ENCODE measurements at places on chromosomes 5 and 9. TPM values are rescaled to one million over a fixed set of nuclear protein-coding genes. Genes with fewer than 3 reads are reported as not detected.

DNA sequence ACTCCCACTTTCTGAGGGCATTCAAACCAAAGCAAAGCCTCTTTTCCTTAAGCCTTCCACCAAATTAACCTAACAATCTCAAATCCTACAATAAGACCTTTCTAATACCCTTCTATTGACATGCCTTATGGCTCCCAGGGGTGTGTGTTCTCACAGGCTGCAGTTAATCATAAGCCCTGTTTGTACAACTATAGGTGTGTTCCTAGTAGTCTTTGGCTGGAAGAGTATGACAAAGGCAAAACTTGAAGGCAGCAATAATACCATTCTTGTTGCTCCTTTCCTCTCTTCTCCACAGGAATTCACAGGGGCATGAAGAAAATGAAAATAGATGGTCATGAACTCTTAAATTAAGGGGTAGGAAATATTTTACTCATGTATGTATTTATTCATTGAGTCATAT lies 10.9 kb upstream of the FBXO38 start:
- DNase-seq: no peak

Gene UIMC1
- 37.2 TPM for total RNA-seq

GRCh38 chr9:132789719-132790118 lies 88.4 kb downstream of the AK8 start:
- no peak for DNase-seq

DNA sequence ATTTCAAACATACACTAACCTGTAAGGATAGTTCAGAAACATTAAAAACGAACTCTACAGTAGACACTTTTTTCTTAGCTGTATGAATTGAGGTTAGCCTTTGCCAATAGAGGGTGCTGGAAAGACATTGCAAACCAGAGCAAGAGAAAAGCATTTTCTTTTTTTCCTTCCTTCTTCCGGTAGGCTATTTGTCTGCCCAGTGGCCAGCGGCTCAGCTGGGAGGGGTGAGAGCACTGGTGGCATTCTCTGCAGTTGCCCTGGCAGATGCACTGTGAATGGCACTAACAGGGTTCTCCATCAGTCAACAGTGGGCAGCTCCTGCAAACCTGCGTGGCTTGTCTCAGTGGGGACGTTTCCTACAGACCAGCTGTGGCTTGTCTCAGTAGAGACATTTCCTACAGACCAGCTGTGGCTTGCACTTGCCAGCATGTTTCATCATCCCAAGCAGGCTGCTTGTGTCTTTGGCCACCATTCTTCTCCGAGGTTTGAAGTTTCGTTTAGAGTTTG lies 984.5 kb upstream of the CDH18 start:
- DNase-seq: no peak

DNA sequence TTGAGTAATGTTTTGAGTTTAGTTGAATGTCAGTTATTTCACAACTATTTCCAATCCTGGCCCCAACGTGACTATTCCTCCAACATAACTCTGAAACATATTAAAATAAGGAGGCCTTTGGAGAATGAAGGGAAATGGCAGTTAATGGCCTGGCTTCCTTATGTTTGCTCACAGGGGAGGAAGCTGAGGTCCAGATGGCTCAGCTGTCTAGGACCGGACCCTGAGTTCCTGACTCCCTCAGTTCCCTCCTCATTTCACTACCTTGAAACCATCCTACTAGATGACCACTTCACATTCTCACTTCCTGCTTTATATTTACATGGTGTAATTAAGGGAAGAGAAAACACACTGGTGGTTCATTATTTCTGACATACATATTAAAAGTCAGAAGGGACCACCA lies 6.6 kb downstream of the OTULINL start:
- DNase-seq: no peak

DNA sequence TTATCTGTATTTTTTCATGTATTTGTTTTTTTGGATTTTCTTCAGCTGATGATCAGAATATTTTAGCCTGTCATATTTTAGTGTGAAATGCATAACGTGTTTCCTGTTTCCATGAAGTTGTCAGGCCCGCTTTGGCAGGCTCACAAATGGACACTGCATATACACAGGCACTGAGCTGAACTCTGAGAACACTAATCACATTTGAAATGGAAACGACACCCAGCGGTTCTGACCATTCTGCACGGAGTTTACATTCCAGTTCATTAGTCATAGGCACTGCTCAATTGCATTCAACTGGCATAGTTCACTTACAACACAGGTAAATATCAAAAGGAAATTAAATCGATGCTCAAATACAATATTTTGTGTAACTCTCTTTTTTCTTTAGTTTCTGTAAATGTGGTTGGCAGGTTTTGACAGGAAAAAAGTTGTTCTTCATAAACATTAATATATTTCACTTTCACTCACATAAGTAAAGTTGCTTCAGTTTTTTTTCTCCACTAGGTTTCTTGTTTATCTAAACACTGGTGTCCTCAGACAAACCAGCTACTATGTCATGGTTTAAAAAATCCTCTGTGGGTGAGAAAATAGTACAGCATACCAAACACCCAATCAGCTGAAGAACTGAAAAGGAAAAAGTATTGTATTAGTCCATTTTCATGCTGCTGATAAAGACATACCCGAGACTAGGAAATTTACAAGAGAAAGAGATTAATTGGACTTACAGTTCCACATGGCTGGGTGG lies 559.0 kb upstream of the DAP start:
- DNase-seq: no peak

DNA sequence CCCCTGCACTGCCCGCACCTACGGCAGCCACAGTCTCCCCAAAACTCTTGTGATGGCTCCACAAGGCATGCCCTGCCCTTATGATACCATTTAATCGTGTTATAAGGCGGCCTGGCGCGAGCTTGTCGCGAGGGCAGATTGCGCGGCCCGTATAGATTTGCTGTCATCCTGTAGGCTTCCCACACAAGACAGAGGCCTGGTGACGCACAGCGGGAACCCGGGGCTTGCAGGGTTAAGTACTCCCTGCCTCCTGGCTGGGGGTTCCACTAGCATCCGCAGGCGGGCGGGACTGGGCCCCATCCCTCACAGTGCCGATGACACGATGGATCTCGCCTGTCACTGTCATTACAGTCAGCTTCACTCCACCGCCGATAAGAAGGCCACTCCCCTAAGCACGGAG lies 364.9 kb upstream of the IRX2 start:
- no peak for DNase-seq

GRCh38 chr9:78091731-78092130 lies 60.1 kb upstream of the GNAQ start:
- DNase-seq: no peak

DNA sequence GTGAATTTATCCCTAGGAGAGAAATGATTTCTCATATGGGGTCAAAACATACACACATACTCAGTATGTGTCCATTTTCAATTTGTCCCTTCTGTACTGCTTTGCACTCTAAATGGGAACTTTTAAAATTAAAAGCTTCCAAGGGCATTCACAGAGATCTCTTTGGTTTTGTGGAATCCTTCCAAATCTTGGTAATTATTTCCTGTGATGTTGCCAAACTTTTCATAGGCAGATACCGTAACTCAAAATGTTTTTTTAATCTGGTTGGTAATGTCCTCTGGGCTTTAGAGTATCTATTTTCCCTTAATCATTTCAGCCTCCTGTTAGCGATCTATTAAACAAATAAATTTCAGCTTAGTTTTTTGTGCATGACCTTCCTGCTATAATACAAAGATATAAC lies 282.4 kb downstream of the ARHGEF28 start:
- DNase-seq: no peak

GRCh38 chr5:10762776-10763500 lies 1.9 kb upstream of the DAP start:
- DNase-seq: peak; percentile 9

DNA sequence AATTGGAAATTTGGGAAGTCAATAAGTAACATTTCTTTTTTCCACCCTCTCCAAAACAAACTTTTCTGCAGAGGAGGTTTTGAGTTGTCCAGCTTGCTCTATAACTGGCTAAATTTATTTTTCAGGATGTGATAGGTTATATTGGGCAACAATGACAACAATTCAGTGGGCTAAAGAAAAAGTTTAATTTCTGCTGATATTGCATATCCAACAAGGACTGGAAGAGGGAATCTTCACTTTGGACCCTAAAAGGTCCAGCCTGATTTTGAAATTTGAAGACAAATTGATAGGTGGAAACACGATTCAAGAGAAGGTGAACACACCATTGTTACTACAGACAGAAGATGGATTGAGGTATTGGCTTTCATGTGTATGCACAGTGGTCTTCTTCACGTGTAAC lies 393.1 kb downstream of the BRINP1 start:
- DNase-seq: no peak

Gene LRRC19
- total RNA-seq: not detected

DNA sequence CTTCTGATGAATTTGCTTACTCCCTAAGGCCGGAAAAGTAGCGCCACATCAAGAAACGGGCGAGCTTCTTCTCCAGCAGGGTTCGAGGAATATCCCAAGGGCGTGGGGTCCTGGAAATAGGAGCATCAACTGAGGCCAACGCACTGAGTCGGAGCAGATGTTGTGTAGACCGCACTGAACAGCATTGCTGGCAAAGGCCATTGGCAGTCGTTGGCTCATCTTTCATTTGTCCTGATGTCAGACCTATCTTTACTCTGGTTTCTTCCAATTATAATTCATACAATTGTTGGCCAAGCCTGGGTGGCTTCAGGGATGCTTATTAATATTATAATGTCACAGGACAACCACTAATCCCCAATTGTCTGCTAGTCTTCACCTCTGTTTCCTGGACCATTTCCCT lies 26.5 kb downstream of the ZBTB34 start:
- no peak for DNase-seq

GRCh38 chr5:18720002-18720401 lies 1085.7 kb downstream of the TAF11L14 start:
- DNase-seq: no peak

- peak; percentile 67 for DNase-seq
These were observed 1.9 kb downstream of the GNAQ start for GRCh38 chr9:78029551-78030295.

Gene ACTBL2
- total RNA-seq: not detected

GRCh38 chr9:93098236-93098946 lies 2.4 kb downstream of the CARD19 start:
- DNase-seq: peak; percentile 87

DNA sequence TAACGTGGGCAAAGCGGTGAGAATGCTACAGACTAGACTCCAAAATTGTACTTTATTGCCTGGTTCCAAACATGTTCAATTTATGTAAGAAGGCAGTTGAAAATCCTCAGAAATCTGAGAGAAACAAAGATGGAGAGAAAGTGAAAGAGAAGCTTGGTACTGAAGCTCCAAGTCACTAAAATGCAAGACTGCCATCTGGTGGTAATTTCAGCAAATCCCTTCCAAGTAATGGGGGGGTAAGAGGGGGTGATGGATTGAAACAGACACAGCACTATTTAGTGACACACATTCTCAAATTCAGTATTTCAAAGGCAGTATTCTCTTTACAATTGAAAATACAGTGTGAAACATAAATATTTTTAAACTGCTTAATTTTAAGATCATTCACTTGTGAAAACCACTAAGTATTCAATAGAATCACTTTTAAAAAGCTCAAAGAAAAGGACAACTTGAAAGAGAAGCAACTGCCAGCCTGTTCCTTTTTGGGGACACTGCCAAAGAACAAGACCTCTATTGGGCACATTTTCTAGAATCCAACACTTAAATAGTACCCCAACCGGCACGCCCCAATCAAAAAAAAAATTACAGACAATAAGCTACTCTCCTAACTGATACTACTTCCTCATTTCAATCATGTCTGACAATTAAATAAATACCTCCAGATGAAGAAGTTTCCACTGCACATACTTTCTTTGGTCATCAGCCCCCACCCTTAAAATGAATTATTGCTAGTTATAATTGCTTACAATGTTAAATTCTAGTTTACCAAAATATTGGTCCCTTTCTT lies 131.5 kb downstream of the AGTPBP1 start:
- peak; percentile 88 for DNase-seq

DNA sequence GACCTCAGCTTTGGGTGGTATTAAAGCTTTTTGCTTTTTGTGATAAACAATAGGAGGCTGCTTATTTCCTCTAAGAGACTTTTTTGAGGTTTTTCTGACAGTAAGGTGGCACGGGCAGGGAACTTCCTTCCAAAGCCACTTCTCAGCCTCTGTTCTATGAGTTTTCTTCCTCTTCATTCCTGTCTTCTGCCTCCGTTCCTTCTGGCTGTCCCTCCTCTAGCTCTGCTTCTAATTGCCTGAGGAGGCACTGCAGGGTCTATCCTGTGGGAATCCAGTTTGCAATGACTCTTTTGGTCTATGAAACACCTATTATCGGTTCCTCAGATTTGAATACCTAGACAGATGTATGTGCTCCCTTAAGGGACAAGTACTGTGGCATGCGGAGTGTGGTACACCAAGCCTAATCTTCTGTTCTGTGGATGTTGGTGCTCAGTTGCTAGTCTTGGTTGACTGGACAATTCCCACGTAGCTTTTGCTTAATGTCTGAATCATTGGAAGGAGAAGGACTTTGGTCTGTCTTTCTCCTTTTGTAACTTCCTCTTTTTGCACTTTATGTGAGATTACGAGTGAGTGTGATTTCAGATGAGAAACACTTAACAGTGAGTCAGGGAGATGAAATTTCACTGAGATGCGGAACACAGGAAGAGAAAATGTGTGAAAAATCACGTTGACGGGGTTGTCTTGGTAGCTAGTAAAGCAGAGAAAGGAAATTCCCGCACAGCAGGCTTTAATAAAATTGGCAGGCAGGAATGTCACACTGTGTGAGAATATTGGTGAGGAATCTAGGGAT lies 305.2 kb downstream of the EFNA5 start:
- DNase-seq: peak; percentile 60

DNA sequence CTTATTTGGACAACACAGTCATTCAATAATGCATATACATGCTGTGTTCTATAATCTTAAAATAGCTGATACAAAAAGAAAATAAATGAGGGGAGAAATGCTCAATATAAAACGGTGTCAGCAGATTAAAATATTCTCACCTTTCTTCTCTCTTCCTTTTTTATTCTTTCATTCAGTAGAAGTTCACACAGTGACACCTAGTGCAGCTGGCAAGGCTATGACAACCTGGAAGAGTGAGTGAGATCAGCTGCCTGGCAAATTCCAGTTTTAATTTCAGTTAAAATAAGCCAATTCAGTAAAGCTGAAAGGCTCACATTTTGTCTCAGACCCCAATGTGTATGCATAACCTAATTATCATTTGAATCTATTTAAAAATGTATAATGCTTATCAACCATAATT lies 150.3 kb downstream of the RASEF start:
- no peak for DNase-seq

Gene FOXD4L4
- total RNA-seq: not detected

- no peak for DNase-seq
These were observed 24.2 kb upstream of the MACIR start for GRCh38 chr5:103234239-103234975.
